ENCODE measurements at places on chromosomes 6 and 20.

DNA sequence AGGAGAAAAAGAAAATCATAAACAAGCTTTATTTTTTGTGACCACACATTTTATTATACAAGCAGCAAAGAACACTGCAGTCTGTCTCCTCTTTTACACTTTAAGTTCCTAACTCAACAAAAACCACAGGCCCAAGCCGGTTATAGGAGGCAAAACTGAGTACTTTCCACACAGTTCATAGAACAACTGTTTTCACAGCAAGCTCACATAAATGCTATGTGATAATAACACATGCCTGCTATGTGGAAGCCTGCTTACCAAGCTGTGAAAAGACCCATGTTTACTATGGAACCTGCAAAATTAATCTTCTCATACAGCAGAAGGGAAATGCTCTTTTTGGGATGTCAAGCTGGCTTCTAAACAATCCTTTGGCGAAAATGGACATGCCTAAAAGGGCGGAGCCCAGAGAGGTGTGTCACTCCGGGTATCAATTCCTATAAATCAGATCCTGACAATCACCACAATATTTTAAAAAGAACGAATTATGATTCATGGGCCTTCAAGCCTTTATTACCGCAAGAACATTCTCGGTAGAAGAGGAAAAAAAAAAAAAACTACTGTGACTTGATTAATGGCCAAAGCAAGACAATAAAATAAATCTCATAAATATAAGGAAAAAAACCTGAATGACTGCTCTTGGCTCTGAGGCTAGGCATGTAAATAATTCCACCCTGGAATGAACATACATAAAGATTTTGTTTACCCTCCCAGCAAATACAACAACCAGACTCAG, 2.6 kb downstream of the TRERF1 start:
- DNase-seq = no peak

GRCh38 chr20:4885877-4886276, 115.4 kb downstream of the SLC23A2 start:
- DNase-seq = no peak

DNA sequence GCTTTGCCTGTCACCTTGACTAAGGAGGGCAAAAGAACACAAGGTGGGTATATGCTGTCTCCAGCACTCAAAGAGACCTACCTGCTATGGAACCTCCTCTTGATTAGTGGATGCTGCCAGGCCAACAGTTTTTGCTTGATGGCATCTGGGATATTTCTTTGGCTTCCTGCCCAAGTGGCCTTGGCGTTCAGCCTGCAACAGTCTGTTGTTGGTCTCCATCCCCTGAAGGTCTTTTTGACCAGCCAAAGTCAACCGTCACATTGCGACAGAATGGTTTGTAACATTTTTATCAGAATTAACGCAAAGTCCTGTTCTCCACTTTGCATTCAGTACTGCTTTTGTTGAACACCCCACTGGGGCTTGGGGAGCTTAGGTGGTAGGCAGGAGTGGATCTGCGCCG, 37.1 kb downstream of the SERPINB1 start:
- DNase-seq = no peak

DNA sequence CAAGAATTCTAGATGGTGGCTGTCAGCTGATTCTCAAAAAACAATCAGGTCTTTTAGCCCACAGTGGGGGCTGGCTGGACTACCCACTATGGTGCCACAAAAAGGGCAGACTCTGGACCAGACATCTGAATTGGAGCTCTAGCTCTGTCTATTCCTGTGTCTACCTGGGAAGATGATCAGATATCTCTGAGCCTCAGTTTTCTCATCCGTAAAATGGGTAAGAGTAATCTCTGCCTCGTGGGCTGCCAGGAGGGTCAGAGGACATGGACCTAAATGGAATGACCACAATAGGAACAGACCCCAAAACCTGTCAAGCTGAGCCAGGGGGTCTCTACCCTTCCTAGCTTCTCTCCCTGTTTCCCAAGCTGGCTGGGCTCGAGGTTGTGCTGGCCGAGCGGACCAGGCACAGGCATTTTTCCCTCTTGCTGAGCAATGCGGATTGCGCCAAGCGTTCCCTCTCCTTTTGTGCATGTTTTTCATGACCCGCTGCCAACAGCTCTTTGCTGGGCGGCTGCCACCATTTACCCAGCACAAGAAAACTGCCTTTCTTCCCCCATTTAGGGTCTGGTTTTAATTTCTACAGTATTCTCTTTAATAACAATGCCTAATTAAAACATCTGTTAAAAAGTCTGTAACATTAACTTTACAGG, 74.7 kb upstream of the MAFB start:
- no peak for DNase-seq

DNA sequence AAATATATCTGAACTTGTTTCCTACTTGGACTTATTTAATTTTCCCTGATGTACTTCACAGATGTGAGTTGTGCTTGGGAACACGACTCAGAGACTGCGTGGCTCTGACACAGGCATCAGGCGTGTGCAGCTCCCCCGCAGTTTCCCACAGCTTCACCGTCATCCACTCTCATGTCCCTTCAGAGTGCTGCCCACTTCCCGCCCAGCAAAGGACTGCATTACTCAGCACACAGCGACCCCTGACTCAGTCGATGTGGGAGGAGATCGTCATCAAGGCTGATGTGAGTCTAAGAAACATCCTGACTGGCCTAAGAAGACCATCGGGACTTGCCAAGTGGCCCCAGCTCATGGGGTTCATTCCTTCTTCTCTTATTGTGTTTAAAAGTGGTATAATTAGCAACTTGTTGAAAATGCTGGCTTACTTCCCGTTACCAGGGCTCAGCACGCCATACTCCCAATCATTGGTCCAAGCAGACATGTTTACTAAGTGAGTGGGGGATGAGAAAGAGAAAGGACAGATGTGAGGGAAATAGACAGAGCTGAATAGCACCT, 539.4 kb upstream of the JARID2 start:
- DNase-seq = no peak

DNA sequence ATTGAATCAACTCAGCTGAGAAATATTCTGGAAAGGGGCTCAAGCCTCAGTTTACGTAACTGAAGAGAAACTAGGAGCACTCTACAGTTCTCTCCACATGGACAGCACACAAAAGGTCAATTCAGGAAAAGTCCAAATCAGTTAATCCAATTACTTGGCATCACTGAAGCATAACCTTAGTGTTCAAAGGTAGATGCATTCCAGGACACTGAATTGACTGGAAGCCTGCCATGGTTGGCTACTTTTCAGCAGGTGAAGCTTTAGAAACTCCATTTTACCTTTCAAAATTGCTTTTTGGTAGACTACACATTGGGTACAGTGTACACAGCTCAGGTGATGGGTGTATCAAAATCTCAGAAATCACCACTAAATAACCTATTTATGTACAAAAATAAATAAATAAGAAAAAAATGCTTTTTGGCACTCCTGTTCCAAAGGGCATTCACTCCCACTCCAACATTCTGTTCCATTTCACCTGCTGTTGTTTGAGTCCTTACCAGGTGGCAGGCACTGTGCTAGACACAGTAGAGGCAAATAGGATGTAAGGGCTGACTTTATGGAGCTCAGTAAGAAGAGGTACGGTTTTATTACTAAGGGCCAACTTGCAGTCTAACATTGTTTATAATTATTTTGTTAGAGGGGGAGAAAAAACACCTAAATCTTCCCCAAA, 153.4 kb downstream of the FAXC start:
- no peak for DNase-seq

- DNase-seq = no peak
Observed at GRCh38 chr6:157346373-157346772, 23.1 kb upstream of the TMEM242 start.

DNA sequence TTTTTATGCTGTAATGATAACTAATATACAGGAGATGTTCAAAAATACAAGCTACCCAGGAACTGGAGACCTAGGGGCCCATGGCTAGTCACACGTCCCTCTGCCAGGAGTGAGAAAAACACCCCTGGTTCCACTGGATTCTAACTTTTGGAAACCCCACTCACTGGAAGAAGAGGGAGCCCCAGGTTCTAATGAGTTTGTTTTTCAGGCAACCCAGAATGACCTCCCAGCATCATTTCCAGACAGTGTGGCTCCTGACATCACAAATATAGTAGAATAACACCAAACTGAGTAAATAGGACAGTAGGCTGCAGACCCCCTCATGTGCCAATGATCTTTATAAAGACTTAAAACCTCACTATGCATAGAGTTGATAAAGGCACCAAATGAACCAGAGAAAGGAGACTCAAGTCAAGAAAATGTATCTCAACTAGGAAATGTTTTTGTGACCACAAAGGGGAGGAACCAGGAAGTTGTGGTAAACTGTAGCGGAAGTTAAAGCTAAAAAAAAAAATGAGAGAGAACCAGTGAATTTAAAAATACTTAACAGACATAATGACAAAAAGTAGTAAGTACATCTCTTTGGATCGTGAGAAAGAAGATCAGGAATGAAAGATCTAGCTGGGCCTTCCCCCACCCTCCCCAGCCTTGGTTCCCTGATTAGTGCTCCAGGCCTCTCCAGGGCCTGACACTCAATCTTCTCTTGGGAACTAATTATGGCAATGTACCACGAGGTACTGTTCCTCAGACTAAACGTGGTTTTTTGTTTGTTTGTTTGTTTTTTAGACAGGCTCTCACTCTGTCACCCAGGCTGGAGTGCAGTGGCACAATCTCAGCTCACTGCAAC, 19.8 kb downstream of the HLA-E start:
- DNase-seq = no peak

DNA sequence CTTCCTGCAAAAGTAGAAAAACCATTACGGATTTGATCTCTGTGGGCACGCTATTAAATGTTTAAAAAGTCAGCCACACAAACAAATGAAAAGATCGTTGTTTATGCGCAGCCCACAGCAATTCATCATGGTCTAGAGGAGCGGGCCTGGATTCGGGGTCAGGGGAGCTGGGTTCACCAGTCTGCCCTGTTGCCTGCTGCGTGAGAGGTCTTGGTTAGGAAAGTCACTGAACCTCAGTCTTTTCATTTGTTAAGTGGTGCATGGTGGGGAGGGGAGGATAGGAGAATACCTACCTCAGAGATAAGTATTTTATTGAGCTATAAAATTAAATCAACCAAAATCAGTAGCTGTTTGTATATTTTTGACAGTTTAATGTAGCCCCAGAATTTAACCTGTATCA, 47.3 kb upstream of the FYN start:
- DNase-seq = no peak

DNA sequence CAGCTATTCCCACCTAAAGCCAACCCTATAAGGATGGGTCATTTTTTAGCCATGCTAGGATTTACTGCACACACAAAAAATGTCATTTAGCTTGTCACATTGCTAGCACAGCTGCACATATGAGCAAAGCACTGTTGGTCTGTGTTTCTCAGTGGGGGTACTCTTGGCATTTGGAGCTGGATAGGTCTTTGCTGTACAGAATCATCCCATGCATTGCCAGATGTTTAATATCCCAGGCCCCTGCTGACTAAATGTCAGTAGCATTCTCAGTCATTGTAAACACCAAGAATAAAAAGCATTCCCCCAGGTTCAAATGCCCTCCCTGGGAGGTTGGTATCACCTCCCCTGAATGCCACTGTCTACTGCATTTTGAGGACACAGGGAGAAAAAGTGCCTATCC, 14.6 kb upstream of the LTV1 start:
- no peak for DNase-seq

DNA sequence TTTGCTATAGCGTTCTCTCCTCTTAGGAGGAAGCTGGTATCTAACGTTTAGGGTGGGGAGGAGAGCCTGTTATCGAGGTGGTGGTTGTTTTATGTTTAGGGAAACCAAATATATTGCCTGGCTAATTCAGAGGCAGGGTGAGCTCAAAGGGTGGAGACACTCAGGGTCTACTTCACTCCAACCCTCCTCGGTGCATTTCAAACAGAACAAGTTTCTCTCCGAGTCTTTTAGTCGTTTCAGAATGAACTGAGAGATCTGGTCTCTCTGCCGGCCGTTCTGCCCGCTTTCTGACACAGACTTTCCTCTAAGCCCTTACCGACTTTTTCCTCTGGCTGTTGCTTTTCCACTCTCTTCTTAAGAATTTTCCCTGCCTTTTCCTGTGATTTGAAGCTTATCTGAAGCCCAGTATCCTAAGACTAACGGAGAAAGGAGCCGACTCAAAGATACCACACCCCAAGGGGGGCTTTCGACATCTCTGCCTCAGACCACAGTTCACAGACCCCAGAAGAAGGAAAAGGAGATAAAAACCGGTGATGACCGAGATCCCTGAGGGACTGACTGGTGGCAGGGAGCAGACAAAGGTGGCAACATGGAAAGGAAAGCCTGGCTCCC, 865 bp downstream of the STK38 start:
- no peak for DNase-seq

DNA sequence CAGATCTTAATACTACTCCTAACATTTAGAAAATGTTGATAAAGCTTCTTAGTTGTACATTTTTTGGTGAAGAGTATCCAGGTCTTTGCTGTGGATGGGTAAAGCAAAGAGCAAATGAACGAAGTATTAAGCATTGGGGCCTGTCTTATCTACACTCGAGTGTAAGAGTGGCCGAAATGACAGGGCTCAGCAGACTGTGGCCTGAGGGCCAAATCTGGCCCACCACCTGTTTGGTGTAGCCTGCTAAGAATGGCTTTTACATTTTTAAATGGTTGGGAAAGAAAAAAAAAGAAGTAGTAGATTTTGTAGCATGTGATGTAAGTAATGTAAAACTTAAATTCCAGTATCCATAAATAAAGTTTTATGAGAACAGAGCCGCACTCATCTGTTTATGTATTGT, 19.4 kb upstream of the MAPK13 start:
- no peak for DNase-seq

Data from cortex of kidney (tissue), 1 donor.